Ovary (tissue), 10 donors: ENCODE measurements at places on chromosomes 12 and 14. TPM values are rescaled to one million over a fixed set of nuclear protein-coding genes. Genes with fewer than 3 reads are reported as not detected.

DNA sequence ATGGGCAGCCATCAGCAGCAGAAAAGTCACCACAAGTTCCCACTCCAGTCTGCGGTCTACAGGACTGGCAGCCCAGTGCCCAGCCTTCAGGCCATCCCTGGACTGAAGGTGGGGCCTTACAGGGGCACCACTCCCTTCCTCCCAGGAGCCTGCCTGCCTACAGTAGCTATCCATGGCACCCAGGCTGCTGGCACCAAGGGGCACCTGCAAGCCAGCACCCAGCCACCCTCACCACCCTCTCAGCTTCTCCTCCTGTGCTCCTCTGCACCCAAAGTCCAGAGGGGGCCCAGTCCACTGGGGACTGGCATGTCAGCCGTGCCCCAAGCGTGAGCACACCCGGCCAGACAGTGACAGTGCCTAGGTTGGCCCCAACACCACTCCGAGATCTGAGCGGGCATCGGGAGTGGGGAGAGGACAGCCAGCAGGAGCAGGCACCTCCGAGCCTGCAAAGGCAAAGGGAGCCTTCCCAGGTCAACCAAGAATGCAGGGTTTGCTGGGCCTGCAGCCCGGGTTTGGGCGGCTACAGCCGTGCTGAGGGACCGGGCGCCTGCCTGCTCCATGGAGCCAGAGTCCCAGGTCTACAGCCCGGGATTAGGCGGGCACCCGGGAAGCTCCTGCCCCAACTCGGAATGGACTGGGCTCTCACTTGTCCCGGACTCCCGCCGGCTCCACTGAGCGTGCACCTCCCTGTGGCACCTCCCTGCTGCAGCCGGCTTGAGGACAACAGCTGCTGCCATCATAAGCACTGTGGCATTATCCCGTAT is 8.1 kb upstream of the OR6C65 start:
- no peak for DNase-seq

- DNase-seq = no peak
These were observed 79.7 kb upstream of the GNG2 start for GRCh38 chr14:51780741-51781140.

- peak; percentile 89 for DNase-seq
These were observed 15.4 kb upstream of the ANKLE2 start for GRCh38 chr12:132776816-132777568.

GRCh38 chr12:122860040-122860853 is 25.0 kb downstream of the HIP1R start:
- peak; percentile 92 for DNase-seq

DNA sequence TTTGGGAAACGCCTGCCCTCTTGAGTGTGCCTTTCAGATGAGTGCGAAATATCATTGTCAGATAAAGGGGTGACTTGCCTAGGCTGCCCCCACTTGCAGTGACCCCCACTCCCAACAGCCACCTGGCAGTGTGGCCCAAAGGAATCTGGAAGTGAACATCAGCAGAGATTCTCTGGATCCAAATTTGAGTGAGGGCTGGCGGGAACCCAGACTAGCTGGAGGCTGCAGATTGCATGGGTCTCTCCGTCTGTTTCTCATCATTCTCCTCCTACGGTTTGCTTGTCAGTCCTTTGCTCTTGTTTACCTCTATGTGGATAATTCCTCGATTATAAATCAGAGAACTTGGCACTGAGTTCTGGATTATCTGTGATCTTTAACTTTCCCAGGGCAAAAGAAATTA is 280.8 kb downstream of the ZFP36L1 start:
- peak; percentile 64 for DNase-seq

- no peak for DNase-seq
These were observed 518.5 kb downstream of the SOX5 start for GRCh38 chr12:23431006-23431405.

DNA sequence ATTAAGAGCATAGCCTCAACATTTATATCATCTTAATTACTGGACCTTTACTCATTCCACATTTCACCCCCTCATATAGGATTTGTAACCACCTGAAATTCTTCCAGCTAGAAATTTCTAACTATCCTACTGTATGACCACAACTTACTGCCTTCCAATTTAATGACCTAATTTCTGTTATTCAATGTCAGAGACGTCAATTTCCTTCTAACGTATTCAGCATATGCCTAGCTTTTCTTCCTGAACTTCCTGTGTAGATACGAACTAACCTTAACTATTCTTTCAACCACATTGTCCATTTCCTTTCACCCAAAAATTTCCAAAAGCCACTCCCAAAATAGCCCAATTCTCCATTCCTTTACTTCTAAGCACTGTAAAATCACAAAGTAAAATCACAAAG is 108.0 kb downstream of the EEA1 start:
- DNase-seq = no peak

DNA sequence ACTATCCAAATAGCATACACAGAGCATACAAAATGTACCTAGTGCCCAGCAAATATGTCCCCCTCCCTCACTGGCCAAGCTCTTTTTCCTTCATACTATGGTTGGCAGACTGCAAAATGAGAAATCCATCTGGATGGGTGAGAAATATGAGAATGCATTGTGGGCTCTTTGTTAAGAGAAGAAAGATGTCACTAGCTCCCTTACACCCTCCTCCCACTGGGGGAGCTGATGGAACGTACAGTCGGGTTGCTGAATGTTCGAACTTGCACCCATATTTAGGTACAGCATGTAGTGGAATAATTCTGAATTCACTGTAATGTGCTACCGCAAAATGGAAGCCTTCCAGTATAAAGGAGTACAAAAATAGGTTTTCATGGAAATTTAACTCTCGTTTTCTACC is 377.4 kb downstream of the GRIN2B start:
- DNase-seq = no peak

The PRB2 gene
- not detected for total RNA-seq

The SLCO1C1 gene
- not detected for total RNA-seq

The ETV6 gene
- 18.3 TPM for total RNA-seq

GRCh38 chr12:79857675-79858074 is 77.2 kb downstream of the PPP1R12A start:
- DNase-seq = no peak

The SMCO2 gene
- not detected for total RNA-seq

The ADSS1 gene
- 9.8 TPM for total RNA-seq

GRCh38 chr12:12398026-12398859 is 41.4 kb downstream of the BORCS5 start:
- peak; percentile 73 for DNase-seq

GRCh38 chr12:12716151-12716792 is 896 bp upstream of the CDKN1B start:
- DNase-seq = no peak

GRCh38 chr12:127025545-127025944 is 1241.4 kb upstream of the TMEM132C start:
- DNase-seq = no peak

DNA sequence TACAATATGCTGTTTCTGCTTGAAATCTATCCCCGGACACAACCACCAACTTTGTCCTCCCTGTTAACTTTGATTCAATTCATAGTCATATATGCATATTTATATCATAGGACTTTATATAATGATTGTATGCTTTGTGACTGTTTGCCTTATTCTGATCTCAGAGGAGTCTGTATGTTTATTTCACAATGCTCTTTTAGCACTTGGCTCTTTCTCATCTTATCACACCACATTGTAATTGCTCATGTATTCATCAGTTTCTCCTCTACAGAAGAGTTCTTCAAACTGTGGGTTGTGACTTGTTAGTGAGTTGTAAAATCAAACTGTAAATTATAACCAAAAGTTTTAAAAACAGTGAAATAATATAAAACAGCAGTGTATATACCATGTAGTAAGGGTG is 21.7 kb upstream of the PPM1A start:
- no peak for DNase-seq

DNA sequence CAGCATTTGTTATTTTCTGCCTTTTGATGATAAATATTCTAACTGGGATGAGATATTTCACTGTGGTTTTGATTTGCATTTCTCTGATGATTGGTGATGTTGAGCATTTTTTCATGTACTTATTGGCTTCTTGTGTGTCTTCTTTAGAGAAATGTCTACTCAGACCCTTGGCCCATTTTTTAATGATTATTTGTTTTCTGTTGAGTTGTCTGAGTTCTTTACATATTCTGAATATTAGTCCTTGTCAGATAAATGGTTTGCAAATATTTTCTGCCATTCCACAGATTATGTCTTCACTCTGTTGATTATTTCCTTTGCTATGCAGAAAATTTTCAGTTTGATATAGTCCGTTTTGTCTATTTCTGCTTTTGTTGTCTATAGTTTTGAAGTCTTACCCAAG is 317.0 kb downstream of the CEP128 start:
- DNase-seq = no peak

GRCh38 chr14:94544726-94545125 is 16.5 kb upstream of the SERPINA4 start:
- no peak for DNase-seq

GRCh38 chr12:115697340-115697739 is 580.2 kb downstream of the MED13L start:
- DNase-seq = no peak

DNA sequence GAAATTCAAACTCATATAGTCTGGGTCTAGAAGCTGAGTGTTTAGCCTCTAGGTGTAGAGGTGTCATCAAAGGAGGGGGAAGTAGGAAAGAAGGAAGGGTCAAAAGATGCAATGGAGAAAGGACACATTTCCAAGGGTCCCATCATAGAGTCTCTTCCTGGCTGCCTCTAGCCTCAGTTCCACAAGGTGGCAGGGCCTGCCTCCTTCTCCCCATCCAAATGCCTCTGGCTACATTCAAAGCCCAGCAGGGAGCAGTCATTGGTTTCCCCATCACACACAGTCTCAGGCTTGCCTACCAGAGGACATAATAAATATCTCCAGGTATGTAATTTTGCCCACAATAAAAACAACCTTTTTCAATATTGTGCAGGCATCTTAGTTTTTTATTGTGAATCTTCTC is 2.1 kb upstream of the CCT2 start:
- DNase-seq = no peak

DNA sequence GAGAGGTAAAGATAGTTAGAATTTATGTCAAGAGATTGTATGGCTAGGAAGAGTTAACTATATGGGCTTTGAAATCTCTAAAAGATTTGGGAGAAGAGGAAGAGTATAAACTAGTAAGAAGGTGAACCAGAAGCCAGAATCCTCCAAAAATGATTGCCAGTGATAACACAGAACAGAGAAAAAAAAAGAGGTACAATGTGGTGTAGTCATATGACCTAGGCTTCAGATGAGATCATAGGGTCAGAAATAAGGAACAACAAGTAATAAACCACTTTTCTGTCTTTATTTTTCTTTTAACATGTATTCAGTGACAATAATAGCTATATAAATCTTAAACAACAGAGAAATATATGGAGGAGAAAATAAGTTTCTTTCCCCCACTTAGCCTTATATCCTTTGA is 2.0 kb upstream of the NECAP1 start:
- no peak for DNase-seq

GRCh38 chr12:94925729-94926128 is 77.8 kb downstream of the NDUFA12 start:
- DNase-seq = no peak

- peak; percentile 39 for DNase-seq
These were observed 6.1 kb upstream of the PSMA3 start for GRCh38 chr14:58238252-58239243.
